ENCODE measurements at places on chromosomes 1 and 21.

DNA sequence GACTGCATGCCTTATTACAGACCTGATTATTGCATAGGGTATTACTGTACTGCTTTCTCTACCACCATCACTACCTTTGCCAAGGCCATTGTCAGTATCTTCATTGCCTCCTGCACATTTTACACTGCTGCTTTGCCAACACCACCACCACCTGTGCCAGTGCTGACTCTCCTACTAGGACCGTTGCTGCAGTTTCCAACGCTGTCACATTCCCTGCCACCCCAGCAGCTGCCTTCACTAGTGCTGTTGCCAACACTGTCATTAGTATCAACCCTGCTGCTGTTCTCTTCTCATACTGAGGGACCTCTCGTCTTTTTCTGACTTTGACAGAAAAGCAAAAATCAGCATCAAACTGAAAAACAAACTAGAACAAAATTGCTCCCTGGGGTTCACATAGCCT is 394.9 kb upstream of the B3GALT2 start:
- no peak for DNase-seq

DNA sequence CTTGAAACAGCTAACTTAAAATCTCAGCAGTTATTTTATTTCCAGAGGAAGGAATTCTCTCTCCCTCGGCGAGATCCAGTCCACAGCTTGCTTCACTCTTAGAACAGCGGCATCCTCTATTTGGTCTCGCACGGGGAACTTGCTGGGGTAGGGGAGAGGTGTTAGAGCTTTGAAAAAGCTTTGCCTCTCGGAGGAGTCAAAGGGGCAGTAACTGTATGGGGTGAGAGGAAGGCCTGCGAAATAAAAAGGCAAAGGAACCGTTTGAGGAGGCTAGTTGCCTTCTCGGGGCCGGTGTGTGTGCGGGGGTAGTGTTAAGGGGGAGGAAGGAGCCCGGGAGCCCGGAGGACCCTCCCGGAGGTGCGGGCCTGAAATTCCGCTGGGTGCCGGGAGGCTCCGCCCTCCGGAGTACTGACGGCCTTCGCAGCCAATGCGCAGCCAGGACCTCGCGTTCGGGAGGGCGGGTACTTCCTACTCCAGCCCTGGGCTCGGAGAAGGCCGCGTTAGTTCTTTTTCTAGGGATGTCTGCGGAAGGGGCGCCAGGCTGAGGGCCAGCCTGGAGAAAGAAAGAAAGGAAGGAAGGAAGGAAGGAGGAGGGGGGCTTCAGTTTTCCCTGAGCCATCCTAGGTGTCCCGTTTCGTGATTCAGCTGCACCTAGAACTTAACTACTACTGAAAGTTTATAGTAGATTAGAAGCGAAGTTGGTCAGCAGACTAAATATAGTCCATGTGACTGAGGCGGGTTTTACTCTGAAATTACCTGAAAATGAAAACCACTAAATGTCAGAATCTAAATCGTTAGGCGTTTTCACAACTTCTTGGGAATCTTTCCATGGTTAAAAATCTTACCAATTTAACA is 2.2 kb downstream of the NEK7 start:
- peak; percentile 95 for DNase-seq

DNA sequence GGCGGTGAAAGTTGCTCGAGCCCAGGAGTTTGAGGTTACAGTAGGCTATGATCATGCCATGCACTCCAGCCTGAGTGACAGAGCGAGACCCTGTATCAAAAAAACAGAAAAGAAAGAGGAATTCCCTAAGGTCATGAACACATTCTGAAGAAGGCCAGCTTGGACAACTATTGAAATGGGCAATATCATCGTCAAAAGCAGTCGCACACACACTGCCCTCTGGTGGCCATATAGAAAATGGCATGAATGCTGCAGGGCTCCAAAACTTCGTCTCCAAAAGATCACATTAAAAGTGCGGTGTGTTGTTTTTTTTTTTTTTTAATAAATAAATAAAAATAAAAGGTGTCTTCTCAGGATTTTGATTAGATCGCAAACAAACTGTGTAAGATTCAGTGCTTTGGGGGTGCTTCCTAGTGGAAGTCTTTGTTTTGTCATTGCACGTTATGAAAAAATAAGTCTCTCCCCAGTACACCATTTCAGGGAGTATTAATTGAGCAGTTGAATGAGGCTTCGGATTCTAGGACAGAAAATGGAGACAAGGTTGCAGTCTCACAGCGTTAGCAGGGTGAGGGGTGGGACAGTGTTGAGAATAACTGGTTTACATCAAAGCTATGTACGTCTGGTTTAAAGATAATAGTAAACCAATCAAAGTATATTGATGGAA is 87.5 kb upstream of the FMN2 start:
- no peak for DNase-seq

GRCh38 chr1:44294588-44295007 is 60.5 kb downstream of the ERI3 start:
- peak; percentile 63 for DNase-seq

GRCh38 chr1:27603309-27603680 is 649 bp downstream of the AHDC1 start:
- DNase-seq = no peak

- DNase-seq = no peak
Observed at GRCh38 chr1:193221651-193222050, 35.2 kb upstream of the B3GALT2 start.

DNA sequence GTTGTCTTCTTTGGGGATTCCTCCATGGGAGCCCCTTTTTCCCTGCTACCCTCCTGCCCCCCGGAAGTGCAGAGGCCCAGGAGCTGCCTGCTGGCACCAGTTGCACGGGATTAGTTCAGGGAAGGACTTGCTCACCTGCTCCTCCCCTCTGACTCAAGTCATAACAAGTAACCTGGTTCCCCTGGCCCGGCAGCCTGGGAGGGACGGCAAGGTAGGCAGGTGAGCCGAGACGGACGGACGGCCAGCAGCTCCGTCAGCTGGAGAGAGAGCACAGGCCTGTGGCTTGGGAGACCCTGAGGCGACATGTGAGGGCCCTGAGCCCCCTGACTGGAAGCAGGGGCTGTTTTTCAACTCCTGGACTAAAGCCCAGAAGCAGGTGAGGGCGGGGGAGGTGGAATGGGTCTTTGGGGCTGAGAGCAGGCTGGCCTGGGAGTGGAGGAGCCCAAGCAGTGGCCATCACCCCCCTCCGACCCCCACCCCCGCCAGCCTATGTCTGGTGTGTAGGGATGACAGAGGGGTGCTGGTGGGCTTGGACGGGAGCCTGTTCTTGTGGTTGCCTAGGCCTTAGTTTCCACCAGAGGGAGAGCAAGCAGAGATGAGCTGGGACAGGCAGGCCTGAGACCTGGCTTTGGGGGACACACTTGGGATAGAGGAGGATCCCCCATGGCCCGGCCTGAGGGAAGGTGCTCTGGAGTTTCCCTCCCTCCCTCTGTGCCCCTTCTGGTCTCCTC is at the start of gene INAVA:
INAVA (plus strand) TSS at position 189 of the 731 bp plus-strand sequence. CDS start 3,501 bp downstream, outside the sequence.
- DNase-seq = no peak

All from femur (tissue), 1 donor.